ENCODE measurements at places on chromosomes 5 and 9.

GRCh38 chr5:174617285-174617684 is 107.1 kb upstream of the MSX2 start:
- DNase-seq: no peak

GRCh38 chr5:150009671-150010387 is 9.3 kb downstream of the HMGXB3 start:
- DNase-seq: no peak

GRCh38 chr9:98767915-98768314 is 28.4 kb downstream of the ANKS6 start:
- no peak for DNase-seq

DNA sequence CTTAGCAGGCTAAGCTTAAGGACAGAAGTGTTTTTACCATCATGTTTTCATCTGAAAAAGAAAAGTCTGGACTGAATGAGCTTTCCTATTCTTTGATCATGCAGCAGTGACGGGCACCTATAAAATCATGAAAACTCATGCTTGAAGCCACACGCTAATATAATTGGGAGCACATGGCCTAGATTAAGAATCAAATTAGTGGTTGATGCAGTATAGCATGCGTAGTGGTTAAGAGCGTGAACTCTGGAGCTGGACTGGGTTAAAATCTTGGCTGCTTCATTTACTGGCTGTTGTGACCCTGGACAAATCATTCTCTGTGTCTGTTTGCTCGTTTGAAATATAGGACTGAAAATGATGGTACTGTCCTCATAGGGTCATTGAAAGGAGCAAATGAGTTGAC is 49.9 kb upstream of the IL13 start:
- DNase-seq: no peak

GRCh38 chr9:96025995-96026602 is 150.6 kb downstream of the ERCC6L2 start:
- no peak for DNase-seq

- DNase-seq: no peak
Measured at GRCh38 chr9:109442716-109443115, 55.4 kb downstream of the PTPN3 start.

DNA sequence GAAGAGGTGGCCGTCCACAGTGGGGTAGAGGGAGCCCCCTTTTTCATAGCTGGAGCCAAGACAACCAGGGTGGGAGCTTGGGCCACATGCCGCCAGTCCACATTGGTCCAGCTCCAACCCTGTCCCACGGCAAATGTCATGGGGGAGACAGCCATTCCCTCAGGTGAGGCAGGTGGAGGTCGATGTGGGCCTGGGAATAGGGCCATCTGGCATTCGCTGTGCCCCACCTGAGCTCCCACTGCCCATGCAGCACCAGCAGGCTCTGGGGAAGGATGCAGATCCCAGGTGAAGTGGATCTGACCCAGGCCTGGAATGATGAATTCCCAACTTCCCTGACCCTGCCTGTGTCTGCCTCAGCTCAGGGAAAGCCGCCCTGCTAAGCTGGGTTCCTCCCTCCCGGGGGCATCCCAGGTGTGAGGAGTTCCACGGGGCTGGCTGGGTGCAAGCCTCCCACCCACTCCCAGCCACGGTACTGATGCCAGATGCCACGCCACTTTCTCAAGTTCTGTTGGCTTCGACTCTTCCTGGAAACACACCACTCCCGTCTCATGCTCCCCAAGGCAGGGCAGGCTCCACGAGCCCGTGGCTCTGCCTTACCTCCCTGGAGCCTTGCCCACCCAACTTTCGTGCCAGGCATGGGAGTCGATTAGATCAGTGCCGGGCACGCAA is 25.2 kb upstream of the FCN2 start:
- no peak for DNase-seq

DNA sequence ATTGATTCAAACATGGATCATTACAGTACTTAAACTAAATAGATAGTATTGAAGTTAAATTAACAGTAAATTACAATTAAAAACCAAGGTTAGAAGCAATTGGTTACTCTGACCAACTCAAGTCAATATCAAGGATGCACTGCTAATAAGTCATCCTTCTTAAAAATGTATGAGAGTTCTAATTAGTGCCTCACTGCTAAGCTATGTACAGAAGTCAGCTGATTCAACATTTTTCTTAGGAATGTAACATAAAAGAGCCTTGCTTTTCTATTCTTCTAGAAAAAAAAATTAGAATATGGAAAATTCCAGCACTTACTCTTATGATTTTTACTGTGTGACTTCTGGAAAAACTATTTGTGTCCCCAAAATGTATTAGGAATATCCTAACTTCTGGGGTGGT is 75.7 kb upstream of the FBN2 start:
- DNase-seq: no peak

DNA sequence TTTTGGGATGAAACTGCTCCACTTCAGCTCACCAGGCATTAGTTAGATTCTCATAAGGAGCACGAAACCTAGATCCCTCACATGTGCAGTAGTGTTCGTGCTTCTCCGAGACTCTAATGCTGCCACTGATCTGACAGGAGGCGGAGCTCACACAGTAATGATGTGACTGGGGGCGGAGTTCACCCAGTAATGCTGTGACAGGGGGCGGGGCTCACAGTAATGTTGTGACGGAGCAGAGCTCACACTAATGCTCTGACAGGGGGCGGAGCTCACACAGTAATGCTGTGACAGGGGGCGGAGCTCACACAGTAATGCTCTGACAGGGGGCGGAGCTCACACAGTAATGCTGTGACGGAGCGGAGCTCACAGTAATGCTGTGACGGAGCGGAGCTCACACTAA is 27.1 kb upstream of the LRRC14B start:
- no peak for DNase-seq

GRCh38 chr9:27701016-27701415 is 127.7 kb upstream of the C9orf72 start:
- no peak for DNase-seq

- no peak for DNase-seq
Measured at GRCh38 chr9:36093384-36093783, 43.1 kb upstream of the GLIPR2 start.

All from brain microvascular endothelial cell (primary cell).